ENCODE measurements at places on chromosomes 3 and 15.

DNA sequence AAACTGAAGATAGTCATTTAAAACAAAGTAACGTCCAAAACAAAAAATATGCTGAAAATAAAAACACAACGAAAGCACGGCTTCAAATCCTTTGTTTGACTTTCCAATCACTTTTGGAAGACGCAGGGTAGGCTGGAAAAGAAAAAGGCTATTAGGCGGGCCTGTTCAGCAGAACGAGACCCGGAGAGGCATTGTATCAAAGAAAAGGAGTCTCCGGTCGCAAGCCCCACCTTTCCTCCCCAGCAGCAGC lies 691 bp downstream of the SENP7 start:
- DNase-seq = no peak

- no peak for DNase-seq
These were observed 28.2 kb downstream of the GYG1 start for GRCh38 chr3:149019580-149019979.

DNA sequence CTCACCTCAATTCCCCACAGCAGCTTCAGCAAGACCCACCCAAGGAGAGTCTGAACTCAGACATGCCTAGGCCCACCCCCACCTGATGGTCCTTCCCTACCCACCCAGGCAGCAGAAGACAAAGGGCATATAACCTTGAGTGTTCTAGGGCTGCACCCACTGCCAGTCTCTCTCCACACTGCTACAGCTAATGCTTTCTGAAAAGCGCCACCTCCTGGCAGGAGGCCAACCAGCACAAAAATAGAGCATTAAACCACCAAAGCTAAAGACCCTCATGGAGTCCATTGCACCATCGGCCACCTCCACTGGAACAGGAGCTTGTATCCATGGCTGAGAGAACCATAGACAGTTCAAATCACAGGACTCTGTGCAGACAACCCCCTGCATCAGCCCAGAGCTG lies 11.3 kb upstream of the RPL39L start:
- no peak for DNase-seq

DNA sequence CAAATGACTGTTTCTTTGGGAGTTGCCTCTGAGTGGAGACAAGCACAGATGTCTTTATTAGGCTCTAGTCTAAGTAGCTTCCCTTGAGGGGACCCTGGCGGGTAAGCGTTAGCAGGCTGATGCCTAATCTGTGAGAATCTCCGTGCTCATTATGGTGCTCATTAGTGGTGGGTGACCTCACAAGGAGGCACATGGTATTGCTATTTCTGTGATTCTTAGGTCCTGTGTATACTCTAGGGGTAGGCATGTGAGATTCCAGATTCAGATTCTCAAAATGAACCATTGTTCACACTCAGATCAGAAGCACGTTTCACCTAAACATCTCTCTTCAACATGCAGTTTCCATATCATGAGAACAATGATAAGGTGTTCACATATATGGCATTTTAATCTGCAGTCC lies 809.7 kb downstream of the NR2F2 start:
- no peak for DNase-seq

DNA sequence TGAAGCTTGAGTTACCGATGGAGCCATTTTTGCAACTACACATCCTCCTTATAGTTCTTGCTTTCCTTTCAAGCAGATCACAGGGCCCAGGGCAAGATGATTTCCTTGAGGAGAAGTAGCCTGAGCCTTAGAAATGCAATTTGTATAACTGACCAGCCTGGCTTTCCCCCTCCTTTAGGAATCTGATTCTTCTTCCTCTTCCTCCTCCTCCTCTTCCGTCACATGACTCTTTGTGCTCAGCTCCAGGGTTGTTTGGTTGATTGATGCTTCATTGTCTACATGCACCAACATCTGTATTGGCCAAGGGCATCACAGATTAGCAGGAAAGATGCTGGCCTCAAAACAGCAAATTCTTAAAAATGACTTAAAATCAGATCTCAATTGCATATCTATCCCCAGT lies 3.3 kb downstream of the SNAPC5 start:
- DNase-seq = no peak

DNA sequence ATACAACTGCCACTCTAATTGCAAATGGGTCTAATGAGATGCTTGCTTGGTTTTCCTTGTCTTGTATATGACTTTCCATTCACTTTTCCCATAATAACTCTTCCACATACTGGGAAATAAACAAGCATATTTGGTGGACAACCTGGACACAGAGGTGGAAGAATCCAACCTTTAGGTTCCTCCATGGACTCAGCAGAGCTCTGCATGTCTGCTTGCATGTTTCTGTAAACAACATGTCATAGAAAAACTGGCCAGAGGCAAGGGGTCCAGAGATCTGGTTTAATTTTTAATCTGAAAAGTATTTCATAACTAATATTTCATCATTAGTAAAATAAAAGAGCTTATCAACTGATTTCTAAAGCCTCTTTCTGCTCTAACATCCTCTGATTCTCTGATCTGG lies 30.2 kb downstream of the GOLIM4 start:
- DNase-seq = no peak

DNA sequence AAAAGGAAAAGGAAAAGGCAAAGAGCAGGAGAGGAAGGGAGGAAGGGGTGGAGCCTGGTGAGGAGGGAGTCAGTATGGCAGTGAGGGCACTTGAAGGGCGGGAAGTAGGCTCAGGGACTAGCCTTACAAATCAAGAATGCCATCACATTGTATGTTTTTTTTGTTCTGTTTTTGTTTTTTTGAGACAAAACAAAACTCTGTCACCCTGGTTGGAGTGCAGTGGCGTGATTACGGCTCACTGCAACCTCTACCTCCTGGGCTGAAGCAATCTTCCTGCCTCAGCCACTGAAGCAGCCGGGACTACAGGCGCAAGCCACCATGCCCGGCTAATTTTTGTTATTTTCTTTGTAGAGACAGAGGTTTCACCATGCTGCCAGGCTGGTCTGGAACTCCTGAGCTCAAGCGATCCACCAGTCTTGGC lies 10.5 kb upstream of the PIK3CB start:
- DNase-seq = no peak

DNA sequence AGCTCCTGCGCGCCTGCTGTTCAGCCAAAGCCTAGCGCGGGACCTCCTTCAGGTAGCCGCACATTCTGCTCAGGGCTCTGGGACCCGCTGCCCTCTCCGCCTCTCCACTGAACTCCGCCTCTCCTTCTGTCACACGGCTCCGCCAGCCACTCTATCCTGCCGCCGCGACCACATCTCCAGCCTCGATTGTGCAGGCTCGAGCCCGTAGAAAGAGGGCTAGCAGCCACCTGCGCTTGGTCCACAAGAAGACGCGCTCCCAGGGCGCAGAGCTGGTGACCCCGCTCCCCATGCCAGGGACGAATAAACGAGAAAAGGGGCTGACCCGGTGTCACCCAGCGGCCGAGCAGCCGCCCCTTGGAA lies 1.1 kb upstream of the VIPR1 start:
- no peak for DNase-seq

DNA sequence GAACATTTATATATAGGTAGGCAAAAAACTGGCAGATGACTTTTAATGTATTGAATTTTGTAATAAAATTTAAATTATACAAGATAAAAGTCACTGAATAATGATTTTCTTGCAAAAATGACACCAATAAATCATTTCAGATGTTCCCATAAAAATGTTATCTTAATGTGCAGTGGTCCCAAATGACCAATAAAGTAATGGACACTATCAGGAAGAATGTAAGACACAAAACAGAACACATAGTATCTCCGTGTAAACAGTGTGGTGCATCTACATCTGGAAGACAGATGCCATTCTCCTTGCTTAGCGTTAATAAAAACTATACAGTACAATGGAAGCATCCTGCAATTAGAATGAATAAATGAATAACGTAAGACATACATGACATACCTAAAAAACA lies 41.5 kb downstream of the FGF7 start:
- no peak for DNase-seq

DNA sequence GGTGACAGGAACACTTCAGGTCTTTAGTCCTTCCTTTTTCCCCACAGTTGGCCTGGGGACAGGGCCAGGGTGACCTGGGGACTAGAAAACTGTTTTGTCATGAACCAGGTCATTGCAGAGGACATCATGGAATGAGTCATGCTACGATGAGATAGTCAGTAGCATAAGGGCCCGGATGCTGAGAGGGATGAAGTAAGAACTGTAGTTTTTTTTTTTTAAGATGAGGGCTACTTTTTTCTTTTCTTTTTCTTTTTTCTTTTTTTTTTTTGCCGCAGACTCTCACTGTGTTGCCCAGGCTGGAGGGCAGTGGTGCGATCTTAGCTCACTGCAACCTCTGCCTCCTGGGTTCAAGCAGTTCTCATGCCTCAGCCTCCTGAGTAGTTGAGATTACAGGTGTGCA lies 8.0 kb downstream of the MAP2K5 start:
- DNase-seq = no peak

DNA sequence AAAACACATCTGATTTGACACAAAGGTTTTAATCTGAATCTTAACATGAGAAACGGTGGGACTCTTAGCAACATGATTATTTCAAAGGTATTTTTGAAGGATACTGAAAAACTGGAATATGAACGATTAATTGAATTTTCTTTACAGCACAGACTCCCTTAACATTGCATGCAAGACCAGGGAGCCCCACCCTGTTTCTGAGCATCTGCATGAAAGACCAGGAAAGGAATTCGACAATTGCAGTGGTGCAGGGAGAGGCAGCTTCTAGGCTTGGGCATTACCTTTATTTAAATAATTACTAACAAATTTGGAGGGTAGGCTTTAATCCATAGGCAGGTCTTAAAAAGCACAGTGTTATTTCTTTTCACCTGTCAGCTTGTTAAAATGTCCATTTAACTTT lies 240.6 kb upstream of the TOPAZ1 start:
- DNase-seq = no peak

- no peak for DNase-seq
These were observed 768 bp downstream of the ANO10 start for GRCh38 chr3:43620831-43621655.

- DNase-seq = no peak
These were observed 250.6 kb upstream of the LYSMD4 start for GRCh38 chr15:99983886-99984286.

DNA sequence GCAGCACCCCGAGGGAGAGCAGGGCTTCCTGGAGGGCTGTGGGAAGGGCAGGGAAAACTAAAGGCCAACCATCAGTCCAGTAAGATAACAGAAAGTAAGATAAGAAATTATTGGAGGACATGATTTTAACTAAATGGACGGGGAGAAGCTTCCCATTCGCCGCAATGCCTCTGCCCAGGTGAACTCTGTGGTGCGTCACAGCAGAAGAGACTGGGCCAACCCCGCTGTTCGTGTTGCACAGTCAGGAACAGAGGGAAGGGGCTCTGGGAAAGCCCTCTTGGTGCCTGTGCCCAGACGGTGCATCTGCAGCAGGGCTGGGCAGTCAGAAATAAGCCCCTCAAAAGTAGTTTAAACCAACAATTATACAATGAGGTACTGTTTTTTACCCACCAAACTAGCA lies 284.1 kb downstream of the OCA2 start:
- DNase-seq = no peak

GRCh38 chr3:165457096-165457495 lies 260.9 kb upstream of the SLITRK3 start:
- no peak for DNase-seq

DNA sequence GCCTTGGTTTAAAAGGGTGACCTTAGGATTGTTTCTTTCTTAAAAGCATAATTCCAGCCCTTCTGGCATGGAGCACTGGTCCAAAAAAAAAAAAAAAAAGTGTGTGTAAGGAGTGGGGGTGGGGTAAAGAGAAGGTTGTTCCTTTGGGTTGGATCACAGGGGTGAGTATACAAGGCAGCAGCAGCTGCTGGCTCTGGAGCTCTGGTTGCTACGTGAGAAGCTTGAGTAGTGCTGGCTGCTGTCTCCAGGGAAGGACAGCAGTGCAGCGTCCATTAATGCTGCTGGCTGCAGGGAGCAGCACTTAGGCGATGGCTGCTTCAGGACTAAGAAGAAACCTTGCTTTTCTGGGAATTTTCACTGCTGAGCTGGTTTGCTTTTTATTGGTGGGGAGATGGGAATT lies 2.3 kb downstream of the SETD5 start:
- DNase-seq = peak; percentile 75

DNA sequence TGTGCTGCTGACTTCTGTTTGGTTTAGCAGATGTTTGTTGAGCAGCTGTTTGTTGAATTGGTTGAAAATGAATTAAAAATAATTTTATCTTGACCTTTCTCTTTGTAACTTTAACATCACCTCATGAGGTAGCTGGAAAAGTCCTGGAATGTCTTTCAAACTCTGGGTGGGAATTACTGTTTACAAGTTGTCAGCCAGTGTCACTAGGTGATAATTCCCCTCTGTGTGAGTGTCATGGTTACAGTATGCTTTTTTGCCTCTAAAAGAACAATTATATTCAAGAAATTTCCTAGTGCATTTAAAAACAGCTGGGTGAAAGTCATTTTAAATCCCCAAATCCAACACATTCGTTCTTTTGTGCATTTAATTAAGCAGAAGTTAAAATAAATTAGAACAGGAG lies 113.2 kb downstream of the PTPRG start:
- no peak for DNase-seq

DNA sequence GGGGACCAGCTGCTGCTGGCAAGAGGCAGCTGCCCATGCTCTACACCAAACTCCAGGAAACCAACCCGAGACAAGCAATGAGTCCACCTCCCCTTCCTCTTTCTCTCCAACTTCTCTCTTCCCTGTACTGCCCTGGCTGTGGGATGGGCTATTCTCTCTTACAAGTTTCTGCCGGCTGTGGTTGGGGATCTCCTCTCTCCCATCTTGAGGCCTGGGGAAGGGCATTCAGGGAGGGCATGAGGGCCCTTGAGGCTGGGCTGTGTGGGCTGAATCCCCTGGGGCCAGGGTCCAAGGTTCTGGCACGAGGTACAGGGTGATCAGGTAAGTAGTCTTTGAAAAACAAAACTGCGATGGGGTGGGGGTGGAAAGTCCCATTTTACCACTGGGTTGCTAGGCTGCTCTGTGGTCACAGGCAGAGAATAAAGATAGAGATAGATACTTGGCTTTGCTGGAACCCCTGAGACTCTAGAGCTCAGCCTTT lies 32.3 kb upstream of the CTSH start:
- DNase-seq = no peak

DNA sequence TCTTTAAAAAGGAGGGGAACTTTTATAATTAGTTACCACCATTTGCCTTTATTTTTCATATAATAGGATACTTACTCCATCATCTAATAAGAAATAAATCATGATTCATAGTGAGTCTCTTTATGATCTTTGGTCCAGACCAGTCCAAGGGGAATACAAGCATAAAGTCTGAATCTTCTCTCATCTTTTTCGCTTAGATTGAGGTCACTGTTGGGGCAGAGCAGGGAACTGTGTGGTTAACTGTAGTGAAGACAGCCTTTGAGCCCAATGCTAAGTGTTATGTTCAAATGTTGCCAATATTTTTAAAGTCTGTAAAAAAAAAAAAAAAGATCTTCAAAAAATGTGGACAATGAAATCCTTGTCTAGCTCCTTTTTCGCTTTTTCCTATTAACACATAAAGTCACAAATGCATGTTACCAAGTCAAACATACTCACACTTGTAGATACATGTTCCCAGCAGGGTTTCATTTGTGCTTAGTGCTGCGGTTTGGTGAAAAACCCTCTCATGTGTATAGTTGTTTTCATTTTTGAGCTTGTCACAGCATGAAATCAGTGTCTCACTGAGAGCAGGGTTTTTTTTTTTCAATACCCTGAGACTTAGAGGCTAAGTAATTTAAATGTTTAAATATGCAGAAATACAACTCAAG lies 72.1 kb downstream of the EPHA3 start:
- DNase-seq = no peak

GRCh38 chr15:93954985-93955571 lies 276.3 kb upstream of the MCTP2 start:
- DNase-seq = no peak

GRCh38 chr3:150703299-150703755 lies 393 bp downstream of the ERICH6 start:
- DNase-seq = peak; percentile 29
